ENCODE measurements at places on chromosomes 3 and 15.

GRCh38 chr15:38130740-38131498, 121.7 kb upstream of the SPRED1 start:
- DNase-seq: no peak

DNA sequence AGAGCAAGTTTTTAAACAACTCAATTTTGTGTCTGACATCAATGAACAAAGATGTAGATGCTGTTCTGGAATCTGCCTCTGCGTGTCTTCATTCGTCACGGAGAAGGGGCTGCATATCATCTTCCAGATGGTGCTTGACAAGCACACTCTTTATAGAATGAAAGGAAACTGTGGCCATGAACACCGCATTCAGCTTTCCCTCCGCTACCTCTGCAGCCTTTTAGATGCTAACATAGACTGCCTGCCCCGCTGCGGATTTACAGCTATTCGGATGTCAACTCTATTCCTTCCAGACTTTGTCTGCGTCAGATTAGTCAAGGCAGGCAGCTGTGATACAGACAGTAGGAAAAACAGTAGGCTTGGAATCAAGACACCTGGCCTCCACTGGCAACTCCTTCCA, 232.9 kb downstream of the TJP1 start:
- DNase-seq: no peak

DNA sequence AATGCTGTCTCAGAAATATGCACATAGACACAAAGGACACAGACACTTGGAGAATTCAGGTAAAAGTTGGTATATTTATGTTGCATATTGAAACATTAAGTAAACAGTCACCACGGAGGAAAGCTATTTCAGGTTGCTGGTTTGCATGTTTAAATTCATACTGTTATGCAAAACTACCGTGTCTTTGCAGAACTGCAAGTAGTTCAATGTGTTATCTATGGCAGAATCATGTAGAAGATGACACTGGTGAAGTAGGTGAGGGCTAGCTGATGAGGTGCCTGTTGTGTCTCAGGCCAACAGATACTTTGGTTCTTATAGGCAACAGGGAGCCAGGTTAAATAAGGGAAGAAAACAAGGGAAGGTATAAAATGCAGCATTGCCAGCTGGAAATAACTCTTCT, 511.3 kb downstream of the DIPK2A start:
- DNase-seq: no peak

DNA sequence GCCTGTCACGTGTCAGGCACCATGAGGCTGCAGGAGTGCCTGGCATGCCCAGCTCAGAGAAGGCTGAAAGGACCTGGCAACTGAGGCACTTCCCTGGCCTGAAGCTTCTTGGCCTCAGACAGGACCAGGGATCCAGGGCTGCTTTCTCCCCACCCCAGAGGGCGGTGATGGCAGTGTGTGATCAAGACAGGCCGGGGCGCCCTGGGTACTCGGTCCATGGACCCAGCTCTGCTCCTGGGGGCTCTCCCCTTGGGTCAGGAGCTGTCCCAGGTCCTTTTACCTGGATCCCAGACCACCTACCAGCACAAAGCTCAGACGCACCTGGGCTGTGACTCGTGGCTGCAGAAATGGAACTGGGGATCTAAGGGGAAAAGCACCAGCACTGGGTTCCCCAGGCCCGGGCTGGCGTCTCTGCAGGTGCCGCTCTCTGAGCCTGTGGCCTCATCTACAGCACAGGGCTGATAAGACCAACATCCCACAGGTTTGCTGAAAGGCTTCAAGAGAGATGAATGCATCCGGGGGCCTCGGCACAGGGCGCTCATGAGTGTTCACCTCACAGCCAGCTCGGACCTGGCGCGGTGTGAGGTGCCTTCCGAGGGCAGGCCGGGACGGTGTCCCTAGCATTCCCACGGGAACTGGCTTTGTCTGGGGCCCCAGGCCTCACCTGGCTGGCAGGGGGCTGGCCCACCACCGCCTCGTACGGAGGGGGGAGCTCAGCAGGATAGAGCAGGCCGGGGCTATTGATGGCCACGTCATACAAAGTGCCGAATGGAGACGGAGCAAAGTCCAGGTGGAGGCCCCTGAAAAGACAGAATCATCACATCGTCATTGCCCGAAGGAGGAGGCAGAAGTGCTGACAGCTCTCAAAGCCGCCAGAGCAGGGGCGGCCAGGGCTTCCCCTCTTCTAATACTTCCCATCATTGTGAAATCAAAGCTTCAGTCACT, 133.6 kb downstream of the NSMCE3 start:
- no peak for DNase-seq

GRCh38 chr3:140501061-140501769, 176.6 kb upstream of the TRIM42 start:
- no peak for DNase-seq

DNA sequence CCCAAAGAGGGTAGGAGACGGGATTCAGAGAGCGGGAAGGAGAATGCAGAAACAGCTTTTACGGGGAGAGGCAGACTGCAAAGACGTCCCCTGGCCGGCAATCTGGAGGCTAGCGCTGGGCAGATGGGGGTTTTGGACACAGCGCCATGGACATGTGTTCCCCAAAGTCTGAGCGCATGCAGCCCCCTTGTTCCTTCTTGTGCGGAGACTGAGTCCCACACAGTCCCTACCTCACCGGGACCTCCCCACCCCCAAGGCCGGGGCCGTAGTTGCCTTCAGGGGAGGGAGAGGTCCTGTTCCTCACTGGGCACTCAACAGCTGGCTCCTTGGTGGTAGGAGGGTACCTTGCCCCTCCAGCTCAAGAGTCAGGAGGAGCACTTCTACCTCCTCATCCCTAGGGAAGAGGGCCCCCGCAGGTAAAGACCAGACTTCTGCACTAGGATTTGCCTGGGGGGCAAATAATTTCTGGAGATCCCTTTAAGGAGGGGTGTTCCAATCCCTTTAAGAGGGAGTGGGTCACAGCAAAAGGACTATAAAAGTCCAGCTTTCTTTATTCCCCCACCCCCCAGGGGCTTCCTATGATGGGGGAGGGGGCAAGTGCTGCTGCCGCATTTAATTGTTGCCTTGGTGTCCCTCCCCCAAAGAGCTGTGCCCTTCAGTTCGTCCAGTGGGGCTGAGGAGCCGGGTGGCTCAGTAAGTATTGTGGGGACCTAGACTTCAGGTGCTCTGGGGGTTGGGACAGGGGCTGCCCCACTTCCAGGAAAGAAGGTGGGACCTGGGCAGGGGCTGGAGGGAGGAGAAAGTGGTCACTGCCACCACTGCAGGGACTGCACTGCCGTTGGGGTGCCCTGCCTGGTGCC, 3.6 kb upstream of the BAHD1 start:
- DNase-seq: no peak

DNA sequence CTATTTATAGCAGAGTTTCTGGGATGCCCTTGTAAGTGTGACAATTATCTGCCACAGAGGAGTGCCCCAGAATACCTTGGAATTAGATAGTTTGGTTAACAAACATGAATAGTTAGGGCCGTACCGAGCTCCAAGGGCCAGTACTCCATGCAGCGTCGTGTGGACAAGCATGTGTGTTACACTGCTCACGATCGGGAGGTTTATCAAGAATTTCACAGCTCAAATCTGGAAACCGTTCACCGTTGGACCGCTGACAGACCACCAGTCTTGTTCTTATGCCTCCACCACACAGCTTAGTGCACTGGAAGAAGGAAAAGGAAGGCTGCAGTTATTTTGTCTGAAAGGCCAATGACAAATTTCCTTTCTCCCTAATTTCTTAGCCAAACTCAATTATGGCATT, 93.7 kb downstream of the ADAMTS9 start:
- DNase-seq: no peak

GRCh38 chr3:70358978-70359580, 46.6 kb upstream of the MDFIC2 start:
- DNase-seq: no peak

DNA sequence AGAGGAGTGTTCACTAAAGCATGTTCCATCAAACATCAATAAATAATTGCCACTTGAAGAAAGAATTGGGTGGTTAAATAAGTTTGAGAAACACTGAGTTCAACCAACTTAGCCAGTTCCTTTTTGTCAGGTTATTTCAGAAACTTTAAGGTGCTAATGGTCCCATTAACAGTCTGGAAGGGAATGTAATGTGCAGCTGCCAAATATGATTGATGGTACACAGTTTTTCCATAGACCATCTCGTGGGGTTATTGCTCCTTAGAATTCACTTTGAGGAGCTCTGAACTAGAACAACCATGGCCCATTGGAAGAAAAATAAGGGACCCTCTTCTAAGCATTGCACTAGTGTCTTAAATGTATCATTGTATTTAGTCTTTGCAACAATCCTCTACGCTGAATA, 185.8 kb upstream of the NR2F2 start:
- no peak for DNase-seq

DNA sequence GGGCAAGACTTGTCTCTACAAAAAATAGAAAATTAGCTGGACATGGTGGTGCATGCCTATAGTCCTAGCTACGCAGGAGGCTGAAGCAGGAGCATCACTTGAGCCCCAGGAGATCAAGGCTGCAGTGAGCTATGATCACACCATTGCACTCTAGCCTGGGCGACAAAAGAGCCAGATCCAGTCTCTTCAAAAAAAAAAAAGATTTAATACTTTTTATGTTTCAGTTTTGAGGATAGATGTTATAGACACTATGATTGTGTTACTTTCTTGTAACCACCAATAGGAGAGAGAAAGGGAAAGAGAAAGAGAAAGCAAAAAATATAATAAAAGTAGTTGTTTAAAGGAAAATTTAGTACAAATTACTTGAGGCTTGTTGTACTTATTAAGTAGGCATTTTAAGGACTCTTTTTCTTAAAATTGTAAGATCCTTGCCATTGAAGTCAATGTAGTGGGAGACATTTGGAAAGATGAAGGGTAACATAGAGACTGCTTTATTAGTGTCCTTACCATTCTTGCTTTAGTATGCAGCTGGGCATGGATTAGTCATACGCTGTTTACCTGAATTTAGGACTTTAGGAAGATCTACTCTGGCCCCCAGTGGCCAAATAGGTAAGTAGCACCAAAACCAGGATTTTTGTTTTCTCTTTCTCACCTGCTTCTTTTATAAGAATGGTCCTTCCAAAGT, 35.1 kb upstream of the ZDHHC23 start:
- no peak for DNase-seq

DNA sequence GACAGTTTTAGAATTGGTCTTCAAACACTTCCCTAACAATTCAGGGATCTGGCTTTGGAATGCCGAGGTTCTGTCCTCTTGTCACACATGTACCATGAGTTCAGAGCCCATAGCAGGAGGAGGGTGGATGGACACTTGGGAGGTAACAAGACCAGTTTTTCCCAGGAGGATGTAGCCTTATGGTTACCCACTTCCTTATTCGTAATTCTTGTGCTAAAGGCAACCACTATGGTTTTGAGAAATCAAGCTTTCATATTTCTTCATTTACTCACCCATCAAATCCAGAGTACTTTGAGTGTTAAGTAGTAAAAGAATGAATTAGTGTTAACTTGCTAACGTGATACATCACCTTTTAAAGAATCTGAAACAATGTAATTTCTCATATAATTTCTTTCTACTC, 479.6 kb upstream of the ALCAM start:
- DNase-seq: no peak

DNA sequence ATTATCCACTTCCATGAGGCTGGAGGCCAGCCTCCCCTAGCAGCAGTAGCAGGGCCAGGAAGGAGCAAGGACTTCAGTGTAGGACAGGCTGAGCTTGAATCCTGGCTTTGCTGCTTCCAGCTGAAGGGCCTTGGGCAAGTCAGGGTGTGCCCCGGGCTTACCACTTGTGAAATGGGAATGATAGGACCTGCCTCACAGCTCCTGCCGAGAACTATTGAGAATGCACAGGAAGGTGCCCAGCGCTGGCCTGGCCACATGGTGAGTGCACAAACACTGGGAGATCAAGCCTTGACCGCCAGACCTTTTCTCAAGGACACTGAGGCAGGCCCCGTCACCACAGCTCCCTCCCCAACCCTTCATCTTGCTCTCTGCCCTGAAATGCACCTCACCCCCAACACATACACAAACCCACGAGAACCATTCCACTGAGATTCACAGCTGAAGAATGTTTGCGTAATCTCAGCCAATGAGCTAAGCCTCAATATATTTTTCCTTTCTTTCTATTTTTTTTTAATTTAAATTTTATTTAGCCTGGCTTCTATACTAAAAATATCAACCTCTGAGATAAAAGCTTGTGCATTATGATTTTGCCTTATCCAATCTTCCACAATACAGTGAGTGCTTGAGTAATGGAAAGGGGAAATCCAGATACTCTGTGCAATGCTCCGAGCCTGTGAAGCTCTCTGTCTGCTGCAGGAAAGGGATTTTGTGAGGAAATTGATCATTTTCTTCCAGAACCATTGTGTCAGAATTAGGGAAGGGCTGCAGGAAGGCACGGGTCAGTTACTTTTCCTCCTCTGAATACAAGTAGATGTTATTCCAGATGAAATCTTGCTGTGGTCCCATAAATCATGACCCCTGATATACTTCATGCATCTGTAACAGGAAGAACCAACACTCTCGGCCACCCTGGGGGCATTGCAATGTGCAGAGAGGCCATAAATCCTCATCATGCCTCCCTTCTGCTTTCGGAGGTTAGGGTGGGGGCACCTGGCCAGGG, 193.9 kb downstream of the TLE3 start:
- DNase-seq: no peak

GRCh38 chr15:69808756-69809155, 289.0 kb downstream of the TLE3 start:
- DNase-seq: no peak

DNA sequence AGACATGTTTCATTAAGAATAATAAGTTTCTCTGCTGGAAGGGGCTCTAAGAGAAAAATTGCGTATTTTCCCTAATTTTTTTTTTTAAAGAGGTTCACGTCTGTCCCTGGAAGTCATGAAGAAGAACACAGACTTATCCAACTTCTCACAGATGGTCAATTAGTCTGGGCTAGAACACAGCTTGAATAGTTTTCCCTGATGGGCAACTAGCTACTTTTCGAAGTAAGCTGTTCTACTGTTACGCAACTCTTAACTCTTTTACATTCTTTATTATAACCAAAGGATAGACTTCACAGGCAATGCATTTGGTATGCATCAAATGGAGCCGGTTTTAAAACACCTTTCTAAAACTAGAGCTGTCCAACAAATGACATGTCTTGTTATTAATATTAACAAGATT, 144.2 kb upstream of the TNIK start:
- no peak for DNase-seq

GRCh38 chr3:189833996-189834395, 202.8 kb downstream of the TP63 start:
- DNase-seq: no peak

- no peak for DNase-seq
Measured at GRCh38 chr15:73800662-73801345, 47.7 kb upstream of the INSYN1 start.

GRCh38 chr3:77690284-77690845, 650.5 kb downstream of the ROBO2 start:
- DNase-seq: no peak

All from stimulated activated CD8-positive, alpha-beta memory T cell treated with anti-CD3 and anti-CD28 coated beads, Interleukin-4, amount 100 ng/mL, for 4 hours (primary cell).